HepG2 (cell line): ENCODE measurements at places on chromosomes 2 and 18. TPM values are rescaled to one million over a fixed set of nuclear protein-coding genes. Genes with fewer than 3 reads are reported as not detected.

The SIX3 gene
- polyA plus RNA-seq, result not detected in 2 replicates

The ST8SIA3 gene
- not detected in 2 replicates for polyA plus RNA-seq

The MARCO gene
- not detected in 2 replicates for polyA plus RNA-seq

The ASB18 gene
- not detected in 2 replicates for polyA plus RNA-seq

The CACNB4 gene
- polyA plus RNA-seq, result 3.9 and 5.1 TPM in 2 replicates

The IL36RN gene
- polyA plus RNA-seq, result not detected in 2 replicates

The DPYSL5 gene
- 0.03 and 0.15 TPM in 2 replicates for polyA plus RNA-seq

The RGPD3 gene
- polyA plus RNA-seq, result 0.05 and 0.13 TPM in 2 replicates

The MALL gene
- polyA plus RNA-seq, result not detected in 2 replicates

The CHRND gene
- 0.13 and 0.18 TPM in 2 replicates for polyA plus RNA-seq

The KLHL14 gene
- polyA plus RNA-seq, result 14.5 and 16.0 TPM in 2 replicates

The RAB17 gene
- 124 and 141 TPM in 2 replicates for polyA plus RNA-seq

The CLIP4 gene
- 0.49 and 0.59 TPM in 2 replicates for polyA plus RNA-seq

The CENPA gene
- polyA plus RNA-seq, result 19.6 and 28.5 TPM in 2 replicates

The SKOR2 gene
- polyA plus RNA-seq, result not detected in 2 replicates

The PRADC1 gene
- polyA plus RNA-seq, result 11.6 and 12.1 TPM in 2 replicates

The ZNF532 gene
- polyA plus RNA-seq, result not detected in 2 replicates

The SCN9A gene
- 21.3 and 24.3 TPM in 2 replicates for polyA plus RNA-seq

The ANKRD62 gene
- polyA plus RNA-seq, result not detected in 2 replicates

The LYPD6B gene
- polyA plus RNA-seq, result not detected in 2 replicates

The NAT8 gene
- polyA plus RNA-seq, result 12.9 and 15.6 TPM in 2 replicates

The SCN7A gene
- 0.01 TPM in 2 replicates for polyA plus RNA-seq

The SP140 gene
- polyA plus RNA-seq, result 0.57 and 0.81 TPM in 2 replicates

The OSBPL6 gene
- polyA plus RNA-seq, result 0.01 and 0.03 TPM in 2 replicates

The MAPK4 gene
- 0.01 TPM in 1 of 2 replicates, not detected in the other for polyA plus RNA-seq

The CAPN14 gene
- polyA plus RNA-seq, result not detected in 2 replicates

The FHL2 gene
- polyA plus RNA-seq, result 44.2 and 74.8 TPM in 2 replicates

The TGFA gene
- 6.7 and 7.8 TPM in 2 replicates for polyA plus RNA-seq

The CCDC141 gene
- polyA plus RNA-seq, result not detected in 2 replicates

The RFTN2 gene
- polyA plus RNA-seq, result not detected in 2 replicates

The SERPINB11 gene
- not detected in 2 replicates for polyA plus RNA-seq

The ARID5A gene
- polyA plus RNA-seq, result 6.0 and 7.4 TPM in 2 replicates
